ENCODE measurements at places on chromosomes 11 and 22.

DNA sequence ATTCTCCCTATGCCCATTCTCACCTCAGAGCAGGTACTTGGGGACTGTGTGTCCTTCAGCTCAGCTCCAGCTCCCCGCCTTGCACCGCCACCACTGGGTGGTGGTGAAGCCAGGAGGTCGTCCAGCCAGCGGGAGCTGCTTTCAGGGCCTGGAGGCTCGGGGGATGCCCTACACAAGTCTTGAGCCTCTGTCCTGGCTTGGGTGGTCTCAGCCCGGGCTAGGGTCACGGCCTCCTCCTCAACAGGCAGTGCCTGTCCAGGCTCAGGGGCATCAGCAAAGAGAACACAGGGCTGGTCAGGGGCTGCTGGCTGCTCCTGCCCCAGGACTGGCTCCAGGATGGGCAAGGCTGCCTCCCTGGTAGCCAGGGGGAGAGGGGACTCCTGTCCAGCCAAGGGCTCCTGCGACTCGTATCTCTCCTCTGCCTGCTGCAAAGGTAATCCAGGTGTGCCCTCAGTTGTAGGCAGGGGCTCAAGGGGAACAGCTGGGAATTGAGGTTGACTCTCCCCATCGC, 12.2 kb downstream of the TNKS1BP1 start:
- no peak for DNase-seq

DNA sequence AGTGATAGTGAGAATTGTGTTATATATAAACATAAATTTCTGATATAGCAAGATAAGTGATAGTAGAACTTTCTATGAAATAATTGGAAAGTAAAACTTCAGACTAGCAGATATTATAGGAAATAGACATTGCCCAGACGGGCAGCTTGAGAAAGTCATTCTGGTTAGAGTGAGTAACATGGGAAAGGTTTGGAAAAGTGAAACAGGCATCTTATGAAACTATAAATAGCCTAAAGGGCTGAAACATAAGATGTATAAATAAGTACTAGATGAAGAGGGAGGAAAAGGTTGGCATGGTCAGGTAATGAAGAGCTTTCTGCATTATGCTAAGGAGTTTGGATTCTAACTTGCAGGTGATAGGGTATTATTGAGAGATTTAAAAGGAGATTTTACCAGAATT, 101.3 kb downstream of the DYNC2H1 start:
- no peak for DNase-seq

GRCh38 chr11:10388574-10388973, 66.5 kb upstream of the AMPD3 start:
- DNase-seq, result no peak

GRCh38 chr11:88807349-88807748, 258.4 kb downstream of the GRM5 start:
- no peak for DNase-seq

GRCh38 chr11:121207485-121208115, 85.0 kb upstream of the SC5D start:
- no peak for DNase-seq

DNA sequence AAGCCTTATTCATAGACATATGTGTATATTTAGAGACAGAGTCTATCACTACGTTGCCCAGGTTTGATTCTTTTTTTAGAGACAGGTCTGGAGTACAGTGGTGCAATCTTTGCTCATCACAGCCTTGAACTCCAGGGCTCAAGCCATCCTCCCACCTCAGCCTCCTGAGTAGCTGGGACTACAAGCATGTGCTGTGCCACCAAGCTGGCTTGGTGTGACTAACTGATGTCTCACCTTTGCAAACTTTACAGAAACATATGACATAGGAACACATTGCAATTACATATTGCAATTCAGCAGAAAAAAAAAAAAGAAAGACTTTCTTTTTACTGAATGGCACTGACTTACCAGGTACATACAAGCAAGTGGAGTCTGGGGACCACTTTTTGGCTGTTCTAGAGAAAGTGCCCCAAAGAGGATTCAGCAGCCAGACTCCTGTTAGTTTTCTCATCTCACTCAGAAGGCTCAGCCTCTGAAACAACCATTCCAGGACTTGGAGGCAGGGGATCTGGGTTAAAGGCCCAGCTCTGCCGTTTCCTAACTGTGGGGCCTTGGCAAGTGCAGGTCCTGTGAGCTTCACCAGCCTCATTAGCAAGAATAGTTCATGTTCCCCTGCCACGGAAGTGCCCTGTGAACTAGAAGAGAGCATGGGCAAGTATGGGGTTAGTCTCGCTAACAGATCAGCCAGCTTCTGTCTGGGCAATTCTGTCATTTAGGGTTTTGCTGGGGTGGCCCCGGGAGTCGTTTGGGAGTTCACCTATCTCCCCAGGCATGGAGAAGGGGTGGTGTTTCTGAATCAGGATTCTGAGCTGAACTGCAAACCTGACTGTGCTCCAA, 11.3 kb upstream of the NFAM1 start:
- no peak for DNase-seq

DNA sequence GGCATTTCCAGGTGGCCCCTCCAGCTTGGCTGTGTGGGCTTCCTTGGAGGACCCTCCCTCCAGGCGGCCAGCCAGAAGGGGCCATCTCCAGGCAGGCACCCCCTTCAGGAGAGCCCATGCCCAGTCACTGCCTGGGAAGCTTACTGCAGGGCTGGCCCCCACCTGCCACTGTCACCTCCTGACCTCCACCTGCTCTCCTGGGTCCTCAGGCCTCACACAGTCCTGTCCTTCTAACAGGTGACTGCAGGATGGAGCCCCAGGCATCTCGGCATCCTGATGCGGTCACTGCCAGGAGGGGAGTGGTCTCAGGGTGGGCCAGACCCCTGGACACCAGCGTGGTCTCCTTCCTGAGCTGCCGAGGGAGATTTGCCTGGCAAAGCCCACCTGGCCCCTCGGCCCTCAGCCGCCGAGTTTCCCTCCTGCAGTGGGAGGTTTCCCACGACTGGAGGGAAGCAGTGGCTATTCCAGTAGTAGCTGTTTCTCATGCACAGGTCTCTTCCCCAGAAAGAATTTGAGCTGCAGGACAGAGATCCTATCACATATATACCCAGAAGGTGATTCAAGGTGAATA, 13.0 kb downstream of the TBX1 start:
- no peak for DNase-seq

GRCh38 chr11:117489999-117490679, 162.5 kb downstream of the CEP164 start:
- DNase-seq, result no peak

DNA sequence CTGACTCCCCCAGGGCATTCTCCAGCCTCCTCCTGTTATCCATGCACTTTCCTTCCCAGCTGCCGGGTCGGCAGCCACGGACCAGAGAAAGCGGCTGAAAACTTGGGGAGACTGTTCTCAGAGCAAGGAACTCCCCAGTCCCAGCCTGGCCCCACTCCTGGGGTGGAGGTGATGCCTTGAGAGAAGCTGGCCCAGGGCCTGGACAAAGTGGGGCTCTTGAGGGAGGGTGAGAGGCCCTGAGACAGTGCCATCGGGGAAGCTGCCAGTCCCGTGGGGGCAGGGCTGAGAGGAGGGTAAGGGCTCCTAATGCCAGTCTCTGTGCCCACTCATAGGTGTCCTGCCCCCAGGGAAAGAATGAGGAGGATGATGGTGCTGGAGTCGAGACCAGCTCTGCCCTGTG, 53.8 kb downstream of the FLRT1 start:
- no peak for DNase-seq

GRCh38 chr11:128417607-128418324, 169.6 kb downstream of the ETS1 start:
- no peak for DNase-seq

GRCh38 chr11:128764424-128765095, 70.7 kb downstream of the FLI1 start:
- no peak for DNase-seq

- no peak for DNase-seq
Measured at GRCh38 chr11:122516686-122517085, 138.8 kb upstream of the UBASH3B start.

DNA sequence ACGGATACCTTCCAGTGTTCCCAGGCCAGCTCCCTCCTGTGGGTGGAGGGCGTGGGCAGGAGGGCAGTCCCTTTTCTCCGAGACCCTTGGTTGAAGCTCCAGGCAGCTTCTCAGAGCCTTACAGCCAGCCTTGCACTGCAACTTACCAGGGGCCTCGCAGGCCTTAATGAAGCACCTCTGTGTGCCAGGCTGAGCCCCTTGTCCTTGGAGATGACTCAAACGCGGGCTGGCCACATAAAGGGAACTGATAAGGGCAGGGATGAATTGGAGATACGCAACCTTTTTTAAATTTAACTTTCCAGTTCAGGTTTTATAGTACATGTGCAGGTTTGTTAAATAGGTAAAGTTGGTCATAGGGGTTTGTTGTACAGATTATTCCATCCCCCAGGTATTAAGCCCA, 72.7 kb downstream of the WNT7B start:
- DNase-seq, result no peak

DNA sequence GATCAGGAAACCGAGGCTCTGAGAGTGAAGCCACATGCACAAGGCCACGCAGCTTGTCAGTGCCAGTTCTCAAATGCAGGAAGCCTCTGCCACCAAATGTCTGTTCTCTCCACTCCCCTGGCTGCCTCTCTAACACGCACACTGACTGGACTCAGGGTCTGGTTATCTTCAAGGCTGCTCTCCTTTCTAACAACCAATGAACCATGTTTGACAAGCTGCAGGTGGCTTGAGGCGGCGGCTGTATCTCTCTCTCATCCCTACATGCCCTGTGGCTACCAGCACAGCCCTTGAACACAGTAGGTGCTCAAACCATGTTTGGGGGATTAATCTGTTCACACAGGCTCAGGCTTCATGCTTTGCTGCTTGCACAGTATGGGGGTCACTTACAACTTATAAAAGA, 23.7 kb downstream of the MFNG start:
- DNase-seq, result no peak

DNA sequence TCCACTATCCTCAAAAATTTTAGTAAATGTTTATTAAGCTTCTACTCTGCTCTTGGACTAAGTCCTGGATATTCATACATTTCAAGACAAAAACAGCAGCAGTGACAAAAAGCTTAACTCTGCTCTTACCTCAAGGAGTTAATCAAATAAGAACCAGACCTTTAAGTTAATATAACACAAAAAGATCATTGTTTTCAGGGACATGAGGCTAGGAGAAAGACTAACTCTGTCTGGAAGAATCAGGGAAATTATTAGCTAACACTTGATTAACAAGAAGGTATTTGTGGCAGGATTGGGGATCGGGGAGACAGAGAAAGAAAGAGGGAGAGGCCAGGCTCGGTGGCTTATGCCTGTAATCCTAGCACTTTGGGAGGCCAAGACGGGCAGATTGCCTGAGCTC, 74.4 kb downstream of the PPP2R1B start:
- no peak for DNase-seq

DNA sequence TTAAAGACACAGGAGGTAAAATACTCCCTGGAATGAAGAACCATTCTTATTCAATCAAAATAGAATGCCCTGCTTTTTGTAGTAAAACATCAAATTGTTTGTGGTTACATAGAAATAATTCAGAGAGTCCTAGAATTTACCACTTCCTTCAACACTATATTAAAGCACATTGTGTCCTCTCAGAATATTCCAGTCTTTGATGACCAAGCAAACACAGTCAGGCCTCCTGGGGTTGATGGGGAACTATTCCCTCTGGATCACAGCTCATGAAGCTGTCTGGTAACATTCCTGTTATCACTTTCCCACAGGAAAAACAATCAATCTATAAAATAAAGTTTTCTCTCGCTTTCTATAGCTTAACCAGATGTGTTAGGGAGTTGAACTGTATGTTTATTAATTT, 389.3 kb downstream of the KCNA4 start:
- no peak for DNase-seq

DNA sequence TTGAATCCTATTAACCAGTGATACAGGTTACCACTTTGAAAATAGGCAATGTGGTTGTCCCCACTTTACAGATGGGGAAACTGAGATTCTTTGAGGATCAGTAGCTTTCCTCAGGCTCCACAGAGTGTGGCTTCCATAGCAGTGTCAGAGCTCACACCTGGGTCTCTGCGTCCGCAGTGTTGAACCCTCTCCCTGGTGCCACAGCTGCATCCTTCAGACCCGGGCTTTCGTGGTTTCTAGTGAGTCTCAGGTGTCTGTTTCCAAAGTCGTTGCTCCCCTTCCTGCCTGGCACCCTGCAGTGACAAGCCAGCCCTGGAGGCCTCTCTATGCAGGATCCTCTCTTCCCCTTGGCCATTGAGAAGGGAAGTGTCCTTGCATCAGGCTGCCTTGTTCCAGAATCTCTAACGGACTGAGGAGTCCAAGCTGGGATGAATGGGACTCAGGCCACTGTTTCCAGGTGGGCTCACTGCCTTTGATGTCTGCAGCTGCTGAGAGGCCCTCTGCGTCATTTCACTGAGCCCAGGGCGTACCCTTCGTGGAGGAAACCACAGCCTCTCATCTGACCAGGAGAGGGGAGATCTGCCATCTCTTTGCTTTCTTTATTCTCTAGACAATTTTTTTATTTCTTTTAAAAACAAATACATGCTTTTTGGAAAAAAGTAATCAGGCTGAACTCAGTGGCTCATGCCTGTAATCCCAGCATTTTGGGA, 48.4 kb upstream of the MICAL2 start:
- no peak for DNase-seq

- no peak for DNase-seq
Measured at GRCh38 chr22:49236541-49237075, 591.1 kb downstream of the BRD1 start.

- DNase-seq, result no peak
Measured at GRCh38 chr11:133381761-133382130, 150.6 kb downstream of the OPCML start.

- no peak for DNase-seq
Measured at GRCh38 chr11:2220173-2220771, 48.7 kb upstream of the TH start.

DNA sequence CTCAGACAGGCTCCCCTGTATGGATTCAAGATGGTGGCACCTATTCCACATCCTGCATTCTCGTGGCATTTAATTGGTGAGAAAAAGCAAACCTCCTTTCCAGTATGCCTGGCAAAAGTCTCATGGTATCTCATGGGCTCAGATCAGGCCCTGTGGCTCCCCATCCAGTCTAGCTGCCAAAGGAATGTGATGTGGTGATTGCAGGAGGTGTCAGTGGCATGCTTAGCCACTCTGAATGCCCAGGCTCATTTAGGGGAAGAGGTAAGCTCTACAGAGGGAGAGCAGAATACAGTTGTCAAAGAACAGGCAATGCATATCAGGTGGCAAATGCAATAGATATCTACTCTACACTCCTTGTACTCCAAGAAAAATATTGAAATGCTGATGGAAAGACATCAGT, 146.7 kb downstream of the SPATA19 start:
- no peak for DNase-seq

GRCh38 chr11:13030857-13031256, 21.7 kb downstream of the RASSF10 start:
- DNase-seq, result no peak

GRCh38 chr11:36540998-36541397, 26.8 kb upstream of the RAG1 start:
- no peak for DNase-seq

DNA sequence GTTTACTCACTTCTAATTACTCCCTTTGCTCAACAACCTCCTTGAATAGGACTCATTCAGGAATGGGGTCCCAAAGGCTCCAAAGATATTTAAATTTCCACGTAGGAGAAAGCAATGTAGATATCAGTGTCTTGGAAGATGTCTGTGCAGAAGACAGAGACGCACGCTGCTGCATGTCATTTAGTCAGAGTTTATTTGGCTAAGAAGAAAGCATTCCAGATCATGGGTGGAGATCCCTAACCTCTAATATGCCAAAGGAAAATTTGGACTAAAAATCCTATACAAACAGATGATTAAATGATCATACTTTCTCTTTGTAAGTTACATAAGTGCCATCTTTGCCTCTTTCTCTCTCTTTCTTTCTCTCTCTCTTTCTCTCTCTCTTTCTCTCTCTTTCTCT, at the start of gene OR10D3:
OR10D3 (plus strand) TSS at position 278 of the 400 bp plus-strand sequence. CDS start 1,925 bp downstream, outside the sequence.
- no peak for DNase-seq
